Stimulated activated naive CD4-positive, alpha-beta T cell treated with Interleukin-2 at 50 U/mL for 16 hours (primary cell): ENCODE measurements at places on chromosomes 2 and 18.
A peak's percentile ranks its signal among the peaks of the same experiment; 100 is the strongest.

- DNase-seq, result no peak
Observed at GRCh38 chr2:224257156-224257555, 144.8 kb downstream of the FAM124B start.

- DNase-seq, result no peak
Observed at GRCh38 chr2:12897181-12897580, 180.4 kb downstream of the TRIB2 start.

- DNase-seq, result no peak
Observed at GRCh38 chr2:157315901-157316300, 9.7 kb downstream of the ERMN start.

GRCh38 chr2:108073415-108074072 lies 87.2 kb downstream of the SLC5A7 start:
- DNase-seq, result no peak

DNA sequence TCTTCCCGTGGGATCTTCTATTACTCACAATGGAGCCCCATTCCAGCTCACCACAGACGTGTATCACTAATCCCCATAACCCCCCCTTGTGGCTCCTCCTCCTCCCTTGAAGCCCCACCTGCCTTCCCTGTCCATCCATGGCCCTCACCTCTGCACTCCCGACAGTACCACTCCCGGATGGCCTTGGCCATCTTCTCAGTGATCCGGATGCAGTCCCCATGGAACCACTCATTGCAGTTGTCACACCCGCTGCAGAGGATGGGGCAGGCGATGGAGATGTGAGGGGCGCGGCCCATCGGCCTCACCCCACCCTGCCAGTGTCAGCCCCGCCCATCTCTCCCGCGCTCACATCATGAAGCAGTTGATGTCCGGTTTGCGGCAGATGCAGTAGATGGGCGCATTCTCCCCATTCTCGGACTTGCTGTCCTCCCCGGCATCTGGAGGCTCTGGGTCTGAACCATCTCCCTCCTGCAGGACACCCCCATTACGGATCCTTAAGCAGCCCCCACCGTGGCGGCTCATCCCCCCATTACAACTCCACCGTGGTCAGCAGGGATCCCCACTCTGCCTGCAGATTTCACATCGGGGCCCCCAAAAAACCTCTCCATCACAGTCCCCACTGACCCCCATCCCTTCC lies 983 bp downstream of the CXXC1 start:
- no peak for DNase-seq

- DNase-seq, result no peak
Observed at GRCh38 chr2:46036929-46037328, 260.3 kb upstream of the EPAS1 start.

DNA sequence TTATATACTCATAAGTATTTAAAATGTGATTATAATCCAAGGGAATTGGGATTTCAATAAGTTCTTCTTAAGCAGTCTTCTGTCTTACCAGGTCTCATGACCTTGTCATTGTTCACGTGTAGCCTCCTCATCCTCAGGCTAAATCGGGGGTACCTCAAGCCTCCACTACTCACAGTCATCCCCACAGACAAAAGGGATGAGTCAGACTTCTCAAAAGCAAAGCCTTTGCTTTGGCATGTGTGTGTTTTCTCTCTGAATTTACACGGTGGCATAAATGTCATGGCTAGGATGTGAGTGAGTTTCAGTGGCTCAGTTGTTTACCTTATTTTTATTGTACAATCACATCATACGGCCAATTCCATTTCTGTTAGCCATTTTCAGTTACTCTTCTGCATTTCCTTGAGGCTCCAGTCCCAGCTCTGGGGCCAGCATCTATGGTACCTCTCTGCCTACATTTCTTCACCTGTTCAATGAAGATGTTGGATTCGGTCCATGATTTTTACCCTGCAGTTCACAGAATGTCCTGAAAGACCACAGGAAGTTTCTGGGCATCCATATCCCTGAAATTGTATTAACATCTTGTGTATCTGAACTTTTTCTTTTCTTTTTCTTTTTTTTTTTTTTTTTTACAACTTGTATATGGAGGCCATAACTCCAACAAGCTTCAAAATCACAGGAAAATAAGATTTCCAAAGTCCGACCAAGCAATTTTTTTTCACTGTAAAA lies 195.3 kb downstream of the FHOD3 start:
- no peak for DNase-seq

- no peak for DNase-seq
Observed at GRCh38 chr2:8544171-8544785, 137.6 kb upstream of the ID2 start.

- no peak for DNase-seq
Observed at GRCh38 chr2:228799208-228799588, 471.9 kb downstream of the PID1 start.

GRCh38 chr2:152421521-152422370 lies 86.8 kb downstream of the FMNL2 start:
- no peak for DNase-seq

DNA sequence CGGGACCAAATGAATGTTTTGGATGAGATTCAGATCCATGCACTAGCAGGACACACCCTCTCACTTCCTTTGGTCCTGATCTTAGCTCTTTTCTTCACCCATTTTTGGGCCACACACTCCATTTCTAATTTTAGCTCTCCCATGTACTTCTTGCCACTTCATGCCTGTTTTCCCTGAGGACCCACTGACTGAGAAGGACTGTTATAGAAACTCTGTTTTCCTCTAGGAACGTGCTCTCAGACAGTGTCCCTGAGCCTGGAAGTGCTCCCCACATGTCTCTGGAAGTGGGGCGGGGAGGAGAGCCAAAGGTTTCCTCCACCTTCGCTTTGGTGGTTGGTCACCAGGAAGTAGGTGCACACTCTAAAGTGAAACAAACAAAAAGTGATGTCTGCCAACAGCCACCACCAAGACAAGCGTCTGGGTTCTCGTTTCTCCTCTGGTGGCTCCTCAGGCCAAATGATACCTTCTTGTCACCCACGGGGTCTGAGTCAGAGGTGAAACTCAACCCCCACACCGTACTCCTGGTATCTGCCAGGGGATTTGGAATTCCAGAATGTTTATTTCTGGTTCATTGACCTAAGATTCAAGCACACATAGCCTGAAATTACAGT lies 74.7 kb downstream of the MERTK start:
- DNase-seq, result no peak

- no peak for DNase-seq
Observed at GRCh38 chr2:216474925-216475670, 23.5 kb upstream of the RPL37A start.

DNA sequence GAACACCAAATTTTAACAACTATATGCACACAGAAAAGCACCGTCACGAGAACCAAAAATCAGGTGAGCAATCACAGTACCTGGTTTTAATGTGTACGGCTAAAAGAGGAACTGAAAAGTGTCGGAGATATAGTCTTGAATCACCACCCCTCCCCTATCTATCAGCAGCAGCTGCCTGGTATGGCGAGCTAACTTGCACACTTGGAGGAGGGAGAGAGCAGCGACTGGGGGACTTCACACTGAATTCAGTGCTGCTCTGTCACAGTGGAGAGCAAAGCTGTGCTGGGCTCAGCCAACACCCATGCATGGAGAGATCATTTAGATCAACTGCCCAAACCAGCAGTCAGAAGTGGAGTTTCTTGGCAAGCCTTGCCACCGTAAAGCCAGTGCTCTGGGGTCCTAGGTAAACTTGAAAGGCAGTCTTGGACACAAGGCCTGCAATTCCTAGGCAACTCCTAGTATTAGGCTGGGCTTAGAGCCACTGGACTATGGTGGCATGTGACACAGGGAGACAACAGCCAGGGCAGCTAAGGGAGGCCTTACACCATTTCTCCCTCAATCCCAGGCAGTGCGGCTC lies 89.2 kb upstream of the CD226 start:
- no peak for DNase-seq

DNA sequence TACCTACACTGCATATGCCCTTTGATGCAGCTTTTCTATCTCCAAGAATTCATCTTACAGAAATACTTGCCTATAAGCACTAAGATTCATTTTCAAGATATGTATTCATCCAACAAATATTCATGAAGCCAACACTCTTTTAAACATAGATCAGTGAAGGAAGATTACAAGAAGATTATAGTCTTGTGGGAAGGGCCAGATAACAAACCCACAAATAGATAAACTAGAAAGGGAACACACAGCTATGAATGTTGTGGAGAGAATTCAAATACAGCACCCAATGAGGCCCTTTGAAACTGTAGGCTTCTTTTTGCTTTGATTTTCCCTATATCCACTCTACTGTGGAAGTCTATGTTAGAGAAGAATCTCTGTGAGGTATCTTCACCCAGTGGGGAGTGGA lies 186.7 kb upstream of the RBMS1 start:
- DNase-seq, result no peak

- no peak for DNase-seq
Observed at GRCh38 chr18:70046796-70047195, 99.1 kb upstream of the CD226 start.

GRCh38 chr2:50004667-50005066 lies 850.4 kb upstream of the FSHR start:
- no peak for DNase-seq

- DNase-seq, result no peak
Observed at GRCh38 chr2:64857581-64858471, 131.4 kb upstream of the SLC1A4 start.

DNA sequence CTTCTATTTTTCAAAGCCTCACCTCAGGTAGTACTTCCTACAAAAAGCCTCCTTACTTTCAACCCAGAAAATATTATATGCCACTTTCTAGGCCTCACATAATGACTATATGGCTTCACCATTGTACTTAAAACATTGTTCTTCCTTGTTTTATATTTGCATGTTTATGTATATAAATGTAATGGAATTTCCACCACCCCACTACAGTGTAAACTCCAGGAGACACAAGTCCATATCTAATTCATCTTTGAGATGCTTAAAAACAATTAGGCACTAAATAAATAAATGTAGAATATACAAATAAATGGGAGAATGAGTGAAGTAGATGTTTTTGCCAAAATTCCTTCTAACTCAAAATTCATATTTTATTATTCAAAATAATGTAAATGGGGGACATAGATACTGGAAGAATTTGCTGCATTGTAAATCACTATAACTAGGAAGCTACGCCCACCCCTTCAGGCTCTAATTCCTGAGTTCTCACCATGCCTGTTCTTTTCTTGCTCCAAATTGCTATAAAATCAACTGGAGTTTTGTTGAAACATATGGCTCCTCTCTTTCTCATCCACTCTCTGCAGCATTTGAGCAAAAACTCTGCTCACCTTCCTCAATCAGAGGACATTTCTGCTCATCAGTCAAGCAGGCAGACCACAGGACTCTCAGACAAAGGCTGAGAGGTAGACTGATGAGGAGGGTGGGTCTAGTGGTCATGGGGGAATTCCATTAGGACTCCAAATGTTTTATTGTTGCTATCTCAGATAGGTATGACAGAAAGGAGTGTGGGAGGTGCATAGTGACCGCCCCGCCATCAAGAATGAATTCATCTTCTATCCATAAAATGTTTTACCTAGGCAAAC lies 243.0 kb downstream of the HNMT start:
- no peak for DNase-seq

- peak; percentile 28 for DNase-seq
Observed at GRCh38 chr2:25312958-25313710, 28.6 kb downstream of the DNMT3A start.

- peak; percentile 66 for DNase-seq
Observed at GRCh38 chr2:54558188-54559005, 102.3 kb downstream of the SPTBN1 start.

DNA sequence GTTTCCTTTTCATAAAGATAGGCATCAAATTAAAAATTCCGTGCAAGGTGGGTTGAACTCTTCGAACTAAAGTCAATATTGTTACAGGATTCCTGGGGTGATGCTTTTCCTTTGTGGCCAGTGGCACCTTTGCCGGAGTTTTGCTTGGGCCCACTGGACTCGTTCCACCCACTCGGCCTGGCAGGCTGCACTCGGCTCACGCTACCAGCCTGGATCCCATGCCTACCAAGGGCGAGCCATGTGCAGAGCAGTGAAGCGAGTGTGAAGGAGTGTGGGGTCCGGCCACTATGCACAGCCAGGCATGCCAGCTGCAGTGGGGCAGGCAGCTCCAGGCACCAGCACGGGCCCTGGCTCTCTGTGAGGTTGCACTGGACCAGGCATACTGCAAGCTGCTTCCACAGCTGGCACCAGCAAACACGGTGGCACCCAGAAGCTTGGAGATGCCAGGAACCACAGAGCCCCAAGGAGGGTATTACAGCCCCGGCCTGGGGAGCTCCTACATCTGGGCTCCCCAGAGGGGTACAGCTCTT lies 83.6 kb downstream of the DTNB start:
- DNase-seq, result no peak

GRCh38 chr2:136310797-136311603 lies 193.1 kb upstream of the CXCR4 start:
- no peak for DNase-seq

DNA sequence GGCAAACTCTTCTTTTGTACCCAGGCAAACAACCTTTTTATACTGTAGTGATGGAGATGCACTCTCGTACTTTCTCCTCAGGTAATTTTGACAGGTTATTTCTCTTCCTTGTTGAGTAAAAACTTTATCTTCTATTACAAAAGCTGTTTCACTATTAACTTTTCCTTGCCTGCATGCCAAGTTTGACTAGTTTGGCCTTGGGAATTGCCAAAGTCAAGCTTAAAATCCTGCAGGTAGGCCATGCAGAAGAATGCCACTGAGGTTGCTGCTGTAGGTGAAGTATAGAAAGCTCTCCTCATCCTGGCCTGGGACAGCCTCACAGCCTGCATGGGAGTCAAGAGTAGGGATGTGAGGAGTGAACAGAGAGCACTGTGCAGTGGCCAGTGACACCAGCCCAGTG lies 1293.5 kb upstream of the CHAC2 start:
- no peak for DNase-seq

DNA sequence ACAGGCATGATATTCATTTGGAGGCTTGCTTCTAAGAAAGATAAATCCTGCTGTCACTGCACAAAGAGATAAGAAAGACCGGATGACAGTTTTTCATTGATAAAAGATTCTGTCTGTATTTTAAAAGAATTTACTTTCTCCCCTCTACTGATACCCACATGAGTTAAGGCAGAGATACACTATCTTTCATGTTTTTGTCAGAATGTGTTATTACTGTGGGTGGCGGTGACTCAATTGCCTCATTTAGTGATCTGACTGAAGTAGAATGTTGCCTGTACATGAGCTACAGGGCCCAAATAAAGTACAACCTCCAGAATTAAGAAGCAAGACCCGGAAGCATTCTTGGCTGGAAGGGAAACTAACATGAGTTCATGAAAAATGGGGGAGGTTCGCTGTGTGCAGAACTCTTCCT lies 480.0 kb downstream of the SLC4A3 start:
- DNase-seq, result no peak

DNA sequence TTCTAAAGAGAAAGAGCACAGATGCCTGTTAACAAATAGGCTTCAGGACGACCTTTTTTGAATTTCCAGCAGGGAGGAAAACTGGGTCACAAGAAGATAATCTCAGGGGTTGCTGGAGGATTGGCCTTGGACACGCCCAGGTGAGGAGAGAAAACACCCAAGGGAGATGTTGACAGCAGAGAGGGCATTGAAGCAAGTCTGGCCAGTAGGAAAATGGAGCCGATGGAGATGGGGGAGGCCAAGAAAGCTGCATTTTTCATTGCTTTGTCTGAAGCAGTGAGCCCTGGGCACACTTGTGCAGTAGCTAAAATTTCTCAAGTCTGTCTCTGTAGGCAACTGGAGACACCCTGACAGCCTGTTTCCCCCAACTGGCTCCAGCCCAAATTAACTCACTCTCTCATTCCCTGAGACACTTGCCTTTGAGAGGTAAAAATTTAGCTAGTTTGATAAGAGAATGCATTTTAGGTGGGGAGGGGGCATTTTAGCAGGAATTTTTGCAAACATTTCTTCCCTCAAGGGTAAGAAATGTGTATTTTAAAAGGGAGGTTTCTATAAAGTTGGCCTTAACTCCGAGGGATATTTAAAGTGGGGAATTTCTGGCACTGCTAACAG lies 165.5 kb downstream of the TGIF1 start:
- no peak for DNase-seq
